ENCODE measurements at places on chromosomes 3 and 15. TPM values are rescaled to one million over a fixed set of nuclear protein-coding genes. Genes with fewer than 3 reads are reported as not detected.

The CEP70 gene
- 14.9 TPM for total RNA-seq

The LMAN1L gene
- total RNA-seq, result not detected

The PP2D1 gene
- not detected for total RNA-seq

The IL17RD gene
- 2.3 TPM for total RNA-seq

The SYNPR gene
- not detected for total RNA-seq

The CNTN4 gene
- total RNA-seq, result 2.3 TPM

The LRRC28 gene
- 35.9 TPM for total RNA-seq

The GOLGA8M gene
- total RNA-seq, result 0.26 TPM

The GPR27 gene
- not detected for total RNA-seq

The SLC28A2 gene
- not detected for total RNA-seq

The NOP10 gene
- total RNA-seq, result 275 TPM

The C3orf49 gene
- total RNA-seq, result not detected

The ISLR gene
- total RNA-seq, result 64.9 TPM

The COL6A5 gene
- not detected for total RNA-seq

The ARHGAP11A gene
- total RNA-seq, result 7.5 TPM

The MUSTN1 gene
- total RNA-seq, result not detected

The ATP13A4 gene
- total RNA-seq, result not detected

The GCNT3 gene
- total RNA-seq, result not detected

The GABRR3 gene
- not detected for total RNA-seq

The FBXO22 gene
- 27.8 TPM for total RNA-seq

The SNURF gene
- total RNA-seq, result 1.7 TPM

The FAM174B gene
- total RNA-seq, result 0.16 TPM

The IL17RB gene
- not detected for total RNA-seq

The CYP19A1 gene
- 0.08 TPM for total RNA-seq

The SAXO2 gene
- total RNA-seq, result not detected

The ADCY5 gene
- total RNA-seq, result 0.13 TPM

The CPB1 gene
- total RNA-seq, result not detected

The SCN11A gene
- under 0.01 TPM for total RNA-seq

The CMTM8 gene
- total RNA-seq, result 3.3 TPM

The SST gene
- not detected for total RNA-seq

The NR2E3 gene
- total RNA-seq, result not detected

The CADPS gene
- total RNA-seq, result 1.9 TPM

The RNU5B-1 gene
- total RNA-seq, result not detected

The ZNF860 gene
- total RNA-seq, result 0.52 TPM

The ECE2 gene
- not detected for total RNA-seq

The ADGRG7 gene
- not detected for total RNA-seq

The NME9 gene
- not detected for total RNA-seq

The FSTL1 gene
- total RNA-seq, result 376 TPM

The ZNF80 gene
- total RNA-seq, result not detected

The PRSS50 gene
- total RNA-seq, result not detected

The PIGBOS1 gene
- total RNA-seq, result 15.6 TPM

The PARP15 gene
- under 0.01 TPM for total RNA-seq

The DUOXA1 gene
- total RNA-seq, result not detected

The MOBP gene
- total RNA-seq, result not detected

The OR4M2 gene
- not detected for total RNA-seq

The POLQ gene
- 1.1 TPM for total RNA-seq

The TMEM207 gene
- not detected for total RNA-seq

The MYEF2 gene
- 2.6 TPM for total RNA-seq

The SELENOS gene
- 105 TPM for total RNA-seq

The IQCF5 gene
- not detected for total RNA-seq

The CRYGS gene
- 1.0 TPM for total RNA-seq

The SIDT1 gene
- total RNA-seq, result 0.13 TPM

The PAQR5 gene
- 1.9 TPM for total RNA-seq

The FBXW12 gene
- total RNA-seq, result not detected

The UCN2 gene
- 3.1 TPM for total RNA-seq

Data from epithelial cell of alveolus of lung (primary cell).